IPS DF 6.9 (cell line): ENCODE measurements at places on chromosomes 3 and 15.

- DNase-seq, result no peak
- H3K36me3 ChIP-seq, result no peaks in the 10 kb centered on the region
- H3K4me1 ChIP-seq, result no peaks in the 10 kb centered on the region
- peak overlapping the region; percentile 46; the same call in 1 of the 2 replicates for H3K4me3 ChIP-seq
Observed at GRCh38 chr3:122184591-122184929, 1.1 kb downstream of the CASR start.

DNA sequence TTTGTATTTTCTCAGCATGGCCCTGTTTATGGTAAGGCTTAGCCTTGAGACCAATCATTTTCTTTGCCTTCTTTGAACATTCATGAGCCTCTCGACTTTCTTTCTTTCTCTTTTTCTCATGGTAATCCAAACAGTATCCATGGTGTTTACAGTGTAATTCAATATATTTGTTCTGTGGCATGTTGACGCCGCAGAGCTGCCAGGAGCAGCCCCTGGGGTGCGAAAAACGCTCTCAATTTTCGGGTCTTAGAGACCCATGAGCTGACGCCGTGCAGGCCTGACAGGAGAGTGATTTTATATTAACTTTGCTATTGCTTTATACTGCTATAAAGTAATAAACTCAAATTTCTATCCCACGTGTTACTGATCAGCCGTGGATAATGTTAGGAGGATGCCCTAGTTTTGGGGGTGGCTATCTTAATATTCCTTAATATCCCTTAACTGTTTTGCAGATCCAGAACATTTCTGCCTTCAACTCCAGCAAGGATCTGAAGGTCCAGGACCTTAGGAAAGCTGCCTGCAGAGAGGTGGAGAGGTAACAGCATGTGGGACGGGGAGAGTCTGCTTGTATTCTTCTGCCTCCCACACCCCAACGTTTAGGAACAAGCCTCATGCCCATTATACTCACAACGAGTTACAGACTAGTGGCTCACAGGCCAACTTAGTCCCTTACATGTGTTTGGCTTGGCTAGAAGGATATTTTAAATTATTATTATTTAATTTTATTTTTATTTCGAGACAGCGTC lies 29.3 kb upstream of the MYO1E start:
- H3K4me3 ChIP-seq, result no peak overlapping the region
- DNase-seq, result no peak
- no peak overlapping the region for H3K27ac ChIP-seq
- no peaks in the 10 kb centered on the region for H3K27me3 ChIP-seq

DNA sequence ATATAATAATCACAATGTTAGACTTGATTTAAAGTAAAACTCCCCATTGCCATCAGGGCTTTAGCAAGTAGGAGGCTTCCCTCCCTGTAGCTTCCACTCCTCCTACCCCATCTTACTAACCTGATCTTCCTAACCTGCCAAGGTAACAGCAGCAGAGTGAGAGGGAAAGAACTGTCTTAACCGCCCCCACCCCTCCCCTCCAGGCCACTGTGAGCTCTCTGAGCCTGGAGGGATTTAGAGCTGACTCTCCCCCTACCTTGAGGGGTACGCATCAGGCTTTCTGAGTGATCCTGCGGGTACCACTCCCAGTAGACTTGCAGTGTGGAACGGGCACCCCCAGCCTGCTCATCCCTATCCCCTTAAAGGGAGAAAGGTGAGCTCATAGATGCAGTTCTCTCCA lies 11.4 kb upstream of the PRSS50 start:
- no peaks in the 10 kb centered on the region for H3K36me3 ChIP-seq
- peaks cover 2% of the 10 kb centered on the region; the same call in 1 of the 2 replicates for H3K4me1 ChIP-seq
- H3K27ac ChIP-seq, result no peak overlapping the region
- no peak overlapping the region for H3K4me3 ChIP-seq
- DNase-seq, result no peak

DNA sequence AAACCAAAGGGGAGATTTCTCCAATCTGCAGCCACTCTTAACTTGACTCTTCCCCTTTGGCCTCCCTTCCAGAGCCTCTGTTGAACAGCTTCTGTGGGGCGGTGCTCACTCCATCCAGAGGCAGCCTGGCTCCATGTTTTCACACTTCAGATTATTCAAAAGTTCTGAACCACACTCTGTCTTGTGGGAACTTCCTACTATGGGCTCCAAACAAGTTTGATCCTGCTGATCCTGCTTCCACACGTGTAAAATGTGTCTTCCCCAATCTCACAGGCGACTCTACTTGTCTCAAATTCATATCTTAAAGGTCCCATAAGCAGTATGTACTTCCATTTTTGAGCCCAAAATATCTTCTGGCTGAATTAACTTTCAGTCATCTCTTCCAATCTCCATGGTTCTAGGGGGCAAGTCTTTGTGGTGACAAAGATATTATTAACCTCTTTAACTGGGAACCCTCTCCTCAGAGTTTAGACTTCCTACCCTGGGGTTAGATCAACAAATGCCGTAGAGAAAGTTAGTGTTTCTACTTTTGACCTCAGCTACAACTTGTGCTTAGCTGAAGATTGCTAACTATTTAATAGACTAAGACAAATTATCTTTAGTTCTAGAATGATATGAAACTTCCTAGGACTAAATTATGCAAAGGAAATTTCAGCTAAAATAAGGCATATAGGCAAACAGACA lies 176.3 kb upstream of the BCL6 start:
- H3K36me3 ChIP-seq, result no peaks in the 10 kb centered on the region
- DNase-seq, result no peak
- H3K4me3 ChIP-seq, result no peak overlapping the region
- peaks cover 5% of the 10 kb centered on the region for H3K4me1 ChIP-seq
- no peak overlapping the region for H3K27ac ChIP-seq

- no peaks in the 10 kb centered on the region for H3K27me3 ChIP-seq
- no peak overlapping the region for H3K27ac ChIP-seq
- no peak overlapping the region for H3K4me3 ChIP-seq
- no peaks in the 10 kb centered on the region; the same call in 1 of the 2 replicates for H3K4me1 ChIP-seq
- no peaks in the 10 kb centered on the region for H3K36me3 ChIP-seq
- DNase-seq, result no peak
Observed at GRCh38 chr3:70516076-70516475, 203.6 kb upstream of the MDFIC2 start.

DNA sequence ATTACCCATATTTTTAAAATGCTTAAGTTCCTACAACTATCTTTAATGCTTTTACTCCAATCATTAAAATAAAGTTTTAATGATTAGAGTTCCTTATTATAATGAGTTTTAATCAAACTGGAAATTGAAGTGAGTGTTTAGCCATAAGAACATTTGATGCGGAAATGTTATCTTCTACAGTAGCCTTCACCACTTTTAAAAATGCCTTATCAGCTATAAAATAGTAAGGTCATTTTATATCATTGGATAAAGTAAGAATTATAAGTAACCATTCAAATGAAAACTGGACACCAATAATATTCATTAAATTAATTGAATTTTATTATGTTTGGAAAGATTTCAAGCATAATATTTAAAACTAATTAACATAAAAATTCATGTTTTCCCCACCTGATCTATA lies 825.0 kb upstream of the ROBO1 start:
- H3K36me3 ChIP-seq, result no peaks in the 10 kb centered on the region
- no peak overlapping the region for H3K4me3 ChIP-seq
- H3K27me3 ChIP-seq, result no peaks in the 10 kb centered on the region
- H3K4me1 ChIP-seq, result no peaks in the 10 kb centered on the region

DNA sequence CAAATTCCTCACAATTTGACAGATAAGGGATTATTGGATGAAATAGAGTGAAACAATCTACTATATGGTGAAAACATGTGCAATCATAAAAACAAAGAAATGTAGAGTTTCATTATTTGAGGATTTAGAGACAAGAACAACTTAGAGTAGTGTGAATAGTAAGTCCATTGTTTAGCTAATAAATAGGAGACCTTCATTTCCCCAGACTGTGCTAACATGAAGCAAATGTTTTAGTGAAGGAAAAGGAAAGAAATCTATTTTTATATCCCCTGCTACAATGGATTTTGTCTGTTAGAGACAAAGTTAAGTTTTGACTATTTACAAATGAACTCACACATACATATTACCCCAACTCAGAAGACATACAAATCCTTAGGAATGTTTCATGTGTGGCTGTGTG lies 77.8 kb downstream of the EFL1 start:
- H3K4me3 ChIP-seq, result no peak overlapping the region
- H3K27me3 ChIP-seq, result no peaks in the 10 kb centered on the region
- no peak for DNase-seq
- no peak overlapping the region for H3K27ac ChIP-seq
- no peaks in the 10 kb centered on the region for H3K36me3 ChIP-seq

DNA sequence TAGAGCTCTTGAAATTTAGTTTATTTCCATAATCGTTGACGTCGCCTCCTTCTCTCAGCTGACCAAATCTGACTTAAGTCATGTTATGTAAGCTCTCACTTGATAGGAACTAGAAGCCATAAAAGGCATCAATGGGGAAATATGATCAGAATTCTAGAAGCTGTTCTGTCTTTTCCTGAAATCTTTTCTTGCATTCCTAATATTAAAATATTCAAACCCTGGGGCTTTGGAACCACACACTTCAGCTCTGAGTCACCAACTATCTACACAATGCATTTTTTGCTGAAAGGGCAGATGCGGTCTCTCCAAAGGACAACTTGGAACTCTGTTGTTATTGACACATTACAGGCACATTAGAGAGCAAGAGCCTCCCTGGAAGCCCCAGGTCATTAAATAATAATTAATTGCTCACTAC lies 91.3 kb downstream of the LARS2 start:
- H3K36me3 ChIP-seq, result no peaks in the 10 kb centered on the region; the same call in 1 of the 2 replicates
- H3K27ac ChIP-seq, result no peak overlapping the region

- H3K4me3 ChIP-seq, result no peak overlapping the region
- H3K4me1 ChIP-seq, result no peaks in the 10 kb centered on the region
- H3K27me3 ChIP-seq, result no peaks in the 10 kb centered on the region
- DNase-seq, result no peak
- H3K27ac ChIP-seq, result no peak overlapping the region
- no peaks in the 10 kb centered on the region for H3K36me3 ChIP-seq
Observed at GRCh38 chr3:127206154-127206553, 13.2 kb downstream of the PRR23E start.

- no peak overlapping the region for H3K4me3 ChIP-seq
- peaks cover 15% of the 10 kb centered on the region for H3K36me3 ChIP-seq
- 0 out of 2 replicates have a peak, but pooled peaks cover 2% of the 10 kb centered on the region for H3K4me1 ChIP-seq
- no peak for DNase-seq
- H3K27ac ChIP-seq, result no peak overlapping the region
- H3K27me3 ChIP-seq, result no peaks in the 10 kb centered on the region
Observed at GRCh38 chr3:14460342-14461005, 58.1 kb downstream of the SLC6A6 start.

DNA sequence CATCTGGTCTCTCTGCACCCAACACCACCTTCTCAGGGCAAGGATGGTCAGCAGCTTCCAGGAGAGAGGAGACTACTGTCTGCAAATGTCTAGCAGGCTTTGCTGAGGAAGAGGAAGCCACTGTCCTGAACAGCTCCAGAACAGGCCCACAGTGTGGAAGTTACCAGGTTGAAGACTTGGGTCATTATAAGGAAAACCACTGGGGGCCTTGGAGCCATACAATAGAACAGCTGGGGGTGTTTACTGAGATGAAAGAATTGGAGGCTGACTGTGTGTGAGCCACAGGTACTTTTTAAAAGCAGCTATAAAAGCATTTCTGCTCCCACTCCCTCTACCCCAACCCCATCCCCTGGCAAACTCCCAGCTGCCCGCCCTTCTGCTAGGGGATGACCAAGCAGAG lies 24.2 kb downstream of the SRGAP3 start:
- no peaks in the 10 kb centered on the region for H3K27me3 ChIP-seq
- peaks cover 6% of the 10 kb centered on the region for H3K4me1 ChIP-seq
- H3K27ac ChIP-seq, result no peak overlapping the region
- H3K36me3 ChIP-seq, result no peaks in the 10 kb centered on the region
- DNase-seq, result no peak

GRCh38 chr15:48730506-48730905 lies 80.4 kb downstream of the CEP152 start:
- no peak for DNase-seq
- H3K4me3 ChIP-seq, result no peak overlapping the region
- H3K27me3 ChIP-seq, result no peaks in the 10 kb centered on the region
- no peaks in the 10 kb centered on the region for H3K36me3 ChIP-seq

DNA sequence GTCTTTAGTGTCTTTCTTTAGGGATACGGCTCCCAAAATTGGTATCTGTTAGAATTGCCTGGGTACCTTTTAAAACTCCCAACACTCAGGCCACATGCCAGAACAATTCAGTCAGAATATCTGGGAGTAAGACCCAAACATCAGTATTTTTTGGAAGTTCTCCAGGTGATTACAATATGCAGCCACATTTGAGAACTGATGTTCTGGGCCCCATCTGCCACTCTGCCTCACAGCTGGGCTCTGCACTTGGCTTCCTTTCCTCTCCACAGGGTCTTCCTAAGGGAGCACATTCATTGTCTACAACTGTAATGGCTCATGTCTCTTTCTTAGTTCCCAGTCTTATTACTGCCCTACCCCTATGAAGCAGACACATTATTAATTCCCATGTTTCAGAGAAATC lies 394.5 kb downstream of the MFSD1 start:
- no peaks in the 10 kb centered on the region for H3K4me1 ChIP-seq
- no peak overlapping the region for H3K4me3 ChIP-seq
- DNase-seq, result no peak
- no peak overlapping the region for H3K27ac ChIP-seq
- no peaks in the 10 kb centered on the region for H3K27me3 ChIP-seq

DNA sequence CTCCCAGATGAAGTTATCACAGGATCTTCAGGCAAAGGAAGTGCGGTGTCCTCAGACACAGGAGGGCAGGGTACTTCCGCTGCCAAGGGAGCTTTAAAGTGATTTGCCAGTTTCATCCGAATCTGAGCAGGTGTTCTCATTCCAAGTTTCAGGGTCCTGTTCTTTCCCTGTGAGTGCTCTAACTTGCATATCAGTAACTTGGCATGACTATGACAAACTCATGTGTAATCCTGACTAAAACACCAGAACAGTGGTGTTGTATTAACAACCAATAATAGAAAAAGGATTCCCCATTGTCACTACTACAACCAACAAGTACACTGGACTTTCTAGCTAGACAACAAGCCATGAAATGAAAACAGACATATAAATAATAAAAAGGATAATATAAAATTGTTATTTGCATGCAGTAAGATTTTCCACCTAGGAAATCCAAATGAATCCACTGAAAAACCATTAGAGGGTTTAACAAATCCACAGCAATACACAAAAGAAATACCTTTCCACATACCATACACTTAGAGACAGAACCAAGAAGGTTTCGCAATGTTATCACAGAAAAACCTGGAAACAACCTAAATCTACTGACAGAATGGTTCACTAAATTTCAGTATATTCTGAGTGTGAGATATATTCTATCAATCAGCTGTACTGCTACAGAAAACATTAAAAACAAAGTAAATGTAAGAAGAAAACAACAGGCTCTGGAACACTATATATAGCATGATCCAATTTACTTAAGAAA lies 40.9 kb upstream of the RPL35A start:
- DNase-seq, result no peak
- no peak overlapping the region for H3K27ac ChIP-seq
- H3K36me3 ChIP-seq, result no peaks in the 10 kb centered on the region
- no peaks in the 10 kb centered on the region for H3K27me3 ChIP-seq
- no peak overlapping the region for H3K4me3 ChIP-seq

- DNase-seq, result no peak
- no peak overlapping the region for H3K4me3 ChIP-seq
- no peaks in the 10 kb centered on the region for H3K27me3 ChIP-seq
Observed at GRCh38 chr3:141860086-141860669, 16.3 kb upstream of the ATP1B3 start.
